Activated naive CD8-positive, alpha-beta T cell treated with anti-CD3 and anti-CD28 coated beads for 36 hours (primary cell): ENCODE measurements at places on chromosomes 4 and X.

- DNase-seq, result no peak
These were observed 55.8 kb upstream of the PITX2 start for GRCh38 chr4:110678517-110679227.

DNA sequence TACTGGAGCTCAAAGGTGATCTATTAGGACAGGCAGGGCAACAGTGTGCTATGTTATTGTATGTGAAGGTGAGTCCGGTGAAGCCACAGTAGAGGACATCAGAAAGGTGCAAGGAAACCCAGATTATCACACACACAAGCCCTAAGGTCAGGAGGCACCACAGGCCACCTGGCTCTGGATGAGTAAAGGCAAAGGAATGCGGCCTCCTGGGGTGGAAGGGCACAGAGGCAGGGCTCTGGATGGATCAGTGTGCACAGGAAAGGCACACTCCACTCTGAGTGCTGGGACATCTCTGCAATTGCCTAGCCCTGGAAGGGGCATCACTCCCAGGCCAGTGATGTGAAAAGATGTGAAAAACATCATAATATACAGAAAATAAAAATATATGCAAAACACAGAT is 683.5 kb downstream of the TRIML1 start:
- DNase-seq, result no peak

- no peak for DNase-seq
These were observed 76.4 kb downstream of the MAGED4 start for GRCh38 chrX:52261125-52261462.

GRCh38 chrX:106246511-106246910 is 78.4 kb downstream of the PWWP3B start:
- no peak for DNase-seq

DNA sequence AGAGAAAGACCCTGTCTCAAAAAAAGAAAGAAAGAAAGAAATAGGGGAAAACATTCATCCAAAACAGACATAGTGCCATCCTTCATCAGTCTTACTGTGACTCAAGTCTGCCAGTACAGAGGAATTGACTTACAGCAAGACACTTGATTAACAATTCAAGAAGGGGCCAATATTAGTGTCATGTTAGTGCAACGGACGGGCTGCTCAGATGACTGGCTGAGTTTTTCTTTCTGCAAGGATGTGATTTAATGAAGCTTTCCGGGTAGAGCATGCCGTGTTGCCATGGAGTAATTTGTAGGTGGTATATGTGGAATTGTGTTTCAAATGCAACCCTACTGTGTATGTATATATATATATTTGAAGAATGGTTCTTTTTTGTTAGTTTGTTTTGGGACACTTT is 12.6 kb upstream of the MFAP3L start:
- DNase-seq, result no peak
